ENCODE measurements at places on chromosomes 7 and 10.

GRCh38 chr10:15879058-15879457 lies 18.8 kb upstream of the MINDY3 start:
- no peak for DNase-seq

DNA sequence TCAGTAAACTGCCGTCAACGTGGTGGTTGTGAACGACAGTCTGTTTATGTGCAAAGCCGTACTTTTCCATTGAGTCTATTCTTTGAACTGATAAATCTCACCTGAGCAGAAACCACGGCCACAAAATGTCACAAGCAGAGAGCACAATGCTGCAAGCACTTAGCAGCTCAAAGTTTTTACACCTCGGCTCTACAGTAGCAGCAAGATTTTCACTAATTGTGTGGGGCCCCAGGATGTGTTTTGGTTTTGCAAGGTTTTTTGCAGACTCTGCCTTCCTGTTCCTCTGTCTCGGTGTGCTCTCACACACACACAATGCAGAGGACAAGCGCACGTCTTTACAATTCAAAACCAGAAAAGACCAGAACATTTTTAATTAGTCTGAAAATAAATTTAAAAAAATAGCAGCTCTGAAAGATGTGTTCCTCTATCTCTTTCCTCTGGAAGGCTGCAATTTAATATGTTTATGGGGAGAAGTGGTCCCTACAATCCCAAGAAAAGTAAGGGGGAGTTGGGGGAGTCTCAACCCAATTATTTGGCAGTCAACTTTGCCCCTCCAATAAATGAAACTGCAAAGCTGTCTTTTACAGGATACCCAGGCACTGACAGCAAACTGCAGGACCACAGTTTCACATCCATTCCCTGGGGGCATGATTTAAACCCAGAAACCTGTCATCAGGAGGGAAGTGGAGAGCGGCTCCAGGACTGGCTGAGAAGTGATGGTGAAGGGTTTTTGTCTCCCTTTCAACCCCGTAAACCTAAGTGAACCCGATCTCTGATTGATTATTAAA lies 73.8 kb upstream of the SFMBT2 start:
- peak; percentile 17 for DNase-seq

- no peak for DNase-seq
Measured at GRCh38 chr7:31892099-31892829, 177.9 kb downstream of the PDE1C start.

DNA sequence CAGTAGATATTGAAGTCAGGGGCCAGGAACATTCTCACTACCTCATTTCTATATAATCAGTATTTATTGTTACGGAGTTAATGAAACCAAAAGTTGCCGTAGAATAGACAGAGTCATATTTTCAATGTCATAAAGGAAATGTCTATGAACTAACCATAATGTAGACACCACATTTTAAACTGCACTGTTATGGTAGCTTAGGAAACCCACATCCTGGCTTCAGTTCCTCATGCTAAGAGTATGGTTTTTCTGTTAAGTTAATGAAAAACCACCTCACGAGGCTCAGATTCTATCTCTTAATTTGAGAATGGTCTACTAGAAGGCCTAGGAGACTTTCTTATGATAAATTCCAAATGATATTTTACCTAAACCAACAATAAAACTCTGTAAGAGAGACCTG lies 166.5 kb downstream of the TMEM26 start:
- DNase-seq: no peak

- peak; percentile 65 for DNase-seq
Measured at GRCh38 chr10:43348511-43349312, 22.7 kb upstream of the FXYD4 start.

DNA sequence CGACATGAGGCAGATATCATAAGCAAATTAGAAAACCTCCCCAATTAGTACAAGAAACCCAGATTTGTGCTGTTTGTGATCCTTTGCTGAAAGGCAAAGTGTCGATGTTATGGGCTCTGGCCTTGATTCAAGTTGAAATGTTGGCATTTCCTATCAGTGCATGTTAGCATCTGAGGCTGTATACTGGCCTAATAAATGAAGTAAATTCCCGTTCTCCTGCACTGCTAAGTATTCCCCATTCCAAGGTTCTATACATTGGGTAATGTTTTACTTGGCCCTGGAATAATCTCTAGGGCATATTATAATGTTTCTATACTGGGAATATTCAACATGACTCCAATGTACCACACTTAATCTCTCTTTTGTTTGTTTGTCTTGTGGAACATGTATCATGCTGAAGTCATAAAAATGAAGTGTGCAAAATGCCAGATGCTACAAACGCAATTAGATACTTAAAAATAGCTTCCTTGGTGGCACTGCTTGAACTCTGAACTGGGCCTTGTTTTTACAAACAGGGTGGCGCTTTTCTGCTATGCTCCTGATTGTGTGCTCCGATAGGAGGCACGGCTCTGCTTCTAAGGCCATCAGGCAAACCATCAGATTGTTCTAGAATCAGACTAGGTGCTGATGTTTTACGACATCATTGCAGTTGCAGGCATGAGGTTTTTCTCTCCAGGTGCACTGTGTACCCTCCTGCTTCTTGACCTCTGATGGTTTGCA lies 156.7 kb upstream of the TCF7L2 start:
- no peak for DNase-seq

DNA sequence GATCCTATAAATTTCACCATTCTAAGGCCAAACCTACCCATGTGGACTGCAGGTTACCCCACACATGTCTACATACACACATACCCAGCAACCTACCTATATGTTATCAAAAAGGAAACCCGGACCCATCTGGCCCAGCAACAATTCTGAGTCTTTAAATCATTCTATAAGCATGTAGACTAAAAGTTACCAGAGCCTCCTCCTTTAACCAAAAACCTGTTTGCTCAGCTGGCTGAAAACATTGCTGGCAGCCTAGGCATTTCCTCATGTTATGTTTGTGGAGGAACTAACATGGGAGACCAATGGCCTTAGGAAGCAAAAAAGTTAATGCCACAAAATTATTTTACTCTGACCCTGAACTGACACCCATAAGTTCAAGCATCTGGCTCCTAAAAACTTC lies 5.3 kb upstream of the ADCK2 start:
- no peak for DNase-seq

- no peak for DNase-seq
Measured at GRCh38 chr10:116850058-116850611, 836 bp downstream of the ENO4 start.

DNA sequence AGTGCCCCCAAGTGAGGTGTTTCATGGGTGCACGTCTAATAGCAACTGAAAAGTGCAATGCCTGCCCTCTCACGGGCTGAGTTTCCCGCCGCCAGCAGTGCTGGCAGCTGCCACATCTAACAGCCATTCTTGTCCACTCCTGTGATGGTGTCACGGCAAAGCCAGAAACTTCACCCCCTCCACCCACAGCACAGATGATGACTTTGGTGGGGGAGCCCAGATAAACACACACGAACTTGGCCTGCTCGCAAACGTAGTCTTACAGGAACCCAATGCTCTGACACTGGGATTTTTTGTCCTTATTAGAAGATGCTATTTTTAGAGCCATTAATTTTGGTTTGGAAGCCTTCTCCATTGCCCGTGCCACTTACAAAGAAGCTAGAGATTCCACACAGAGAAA lies 26.7 kb downstream of the CPXM2 start:
- no peak for DNase-seq

- no peak for DNase-seq
Measured at GRCh38 chr10:125165584-125166573, 5.5 kb upstream of the CTBP2 start.

DNA sequence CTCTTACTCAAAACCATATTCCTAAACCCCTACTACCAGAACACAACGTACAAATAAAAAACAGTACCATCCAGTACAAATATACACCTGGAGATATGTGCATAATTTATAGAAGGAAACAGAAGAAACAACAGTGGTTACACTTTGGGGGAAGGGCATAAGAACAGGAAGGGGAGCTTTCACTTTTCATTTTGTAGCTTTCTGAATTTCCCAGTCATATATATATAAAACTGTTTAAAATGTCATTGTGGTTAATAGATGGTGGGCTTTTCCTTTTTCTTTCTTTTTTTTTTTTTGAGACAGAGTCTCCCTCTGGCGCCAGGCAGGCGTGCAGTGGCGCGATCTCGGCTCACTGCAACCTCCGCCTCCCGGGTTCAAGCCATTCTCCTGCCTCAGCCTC lies 47.2 kb downstream of the MALSU1 start:
- DNase-seq: no peak

DNA sequence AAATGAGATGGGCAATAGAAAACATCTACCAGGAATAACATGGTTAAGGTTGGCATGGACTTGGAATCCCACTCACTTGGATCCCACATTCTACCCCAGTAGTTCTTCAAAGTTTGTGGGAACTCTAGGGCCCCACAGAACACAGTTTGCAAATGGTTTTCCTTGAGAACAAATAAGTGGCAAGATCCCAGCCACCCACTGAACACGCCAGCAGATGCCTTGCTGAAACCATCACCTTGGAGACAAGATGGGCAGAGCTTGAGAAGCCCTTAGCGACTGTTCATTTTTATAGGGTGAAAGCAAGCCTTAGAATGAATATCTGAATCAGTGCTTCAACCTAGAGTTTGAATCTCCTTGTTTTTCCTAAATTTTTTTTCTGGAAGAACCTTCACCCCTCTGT lies 349.1 kb downstream of the RPS24 start:
- no peak for DNase-seq

- DNase-seq: no peak
Measured at GRCh38 chr7:139855498-139856270, 26.6 kb downstream of the TBXAS1 start.

DNA sequence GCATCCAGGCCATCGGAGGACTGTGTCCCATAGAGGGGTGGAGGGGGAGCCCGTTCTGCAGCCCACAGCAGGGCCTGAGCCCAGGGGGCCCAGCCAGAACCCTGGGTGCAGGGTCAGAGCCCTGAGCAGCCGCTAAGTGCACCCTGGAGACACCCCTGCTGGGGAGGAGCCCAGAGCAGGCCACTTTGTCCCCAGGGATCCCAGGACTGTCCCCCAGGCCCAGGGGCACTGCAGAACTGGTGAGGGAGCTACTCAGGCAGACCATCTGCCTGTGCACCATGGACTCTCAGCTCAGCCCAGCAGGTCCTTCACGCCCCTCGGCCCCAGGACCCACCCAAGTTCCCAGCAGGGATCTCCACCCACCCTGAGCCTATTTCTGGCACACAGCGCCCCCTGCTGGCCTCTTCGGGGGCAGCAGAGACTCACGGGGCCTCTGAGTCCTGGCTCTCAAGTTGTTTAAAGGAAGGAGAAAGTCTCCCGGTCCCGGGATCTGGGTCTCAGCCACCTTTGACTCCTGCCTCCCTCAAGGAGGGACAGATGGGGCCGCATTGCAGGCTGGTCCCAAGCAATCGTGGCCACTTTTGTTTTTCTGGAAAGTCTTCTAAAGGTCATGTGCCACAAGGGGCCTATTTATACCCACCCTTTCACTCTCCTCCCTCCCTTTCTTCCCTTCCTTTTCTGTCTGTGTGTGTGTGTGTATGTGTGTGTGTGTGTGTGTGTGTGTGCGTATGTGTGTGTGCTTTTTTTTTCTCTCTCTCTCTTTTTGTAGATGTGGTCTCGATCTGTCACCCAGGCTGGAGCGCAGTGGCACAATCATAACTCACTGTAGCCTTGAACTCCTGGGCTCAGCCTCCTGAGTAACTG lies 90.3 kb downstream of the MYL10 start:
- peak; percentile 17 for DNase-seq

DNA sequence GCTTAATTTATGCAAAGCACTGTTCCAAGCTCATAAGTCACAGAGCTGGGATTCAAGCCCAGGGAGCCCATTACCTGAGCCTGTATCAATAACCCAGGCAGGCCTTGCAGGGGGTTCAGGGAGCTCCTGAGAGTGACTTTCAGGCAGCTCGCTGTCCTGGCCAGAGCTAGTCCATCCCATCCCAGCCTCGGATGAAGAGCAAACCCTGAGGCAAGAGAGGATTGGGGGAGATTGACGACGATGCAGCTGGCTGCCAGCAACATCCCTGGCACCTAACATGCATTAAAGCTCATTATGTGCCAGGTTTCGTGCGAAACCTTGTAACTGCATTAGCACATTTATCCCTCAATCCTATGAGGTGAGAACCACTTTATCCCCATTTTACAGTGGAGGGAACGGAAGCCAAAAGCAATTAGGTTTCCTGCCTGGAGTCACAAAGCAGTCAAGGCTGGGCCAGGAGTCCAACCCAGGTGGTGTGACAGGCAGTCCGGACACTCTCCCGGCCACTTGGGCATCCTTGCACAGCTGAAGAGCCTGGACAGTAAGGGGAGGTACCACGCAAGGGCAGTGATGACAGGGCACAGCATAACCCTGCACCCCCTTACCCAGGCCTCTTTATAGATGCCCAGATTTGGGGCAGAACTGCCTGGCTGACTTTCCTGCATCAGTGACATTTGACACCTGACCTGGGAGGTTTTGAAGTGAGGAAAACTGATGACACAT lies 129.8 kb upstream of the CHST15 start:
- DNase-seq: no peak

- DNase-seq: no peak
Measured at GRCh38 chr10:79254333-79255006, 92.8 kb upstream of the PPIF start.

- no peak for DNase-seq
Measured at GRCh38 chr7:155355176-155355575, 57.5 kb downstream of the INSIG1 start.

DNA sequence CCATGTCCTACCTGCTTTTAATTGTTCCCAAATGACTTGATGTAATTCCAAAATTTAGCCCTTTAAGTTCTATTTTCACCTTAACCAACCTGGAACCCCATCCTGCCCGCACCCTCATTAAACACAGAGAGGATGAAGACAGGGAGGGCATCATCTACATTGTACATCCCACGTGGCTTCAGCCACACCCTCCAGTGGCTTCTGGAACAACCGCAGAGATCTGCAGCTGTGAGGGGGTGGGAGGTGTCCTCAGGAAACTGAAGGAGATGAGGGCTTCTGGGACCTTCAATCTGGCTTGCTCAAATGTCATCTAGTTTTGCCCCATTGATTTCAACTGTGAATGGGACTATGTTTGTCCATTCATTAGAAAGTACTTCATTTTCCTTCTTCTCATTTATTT lies 39.0 kb downstream of the AKR1B1 start:
- DNase-seq: no peak

GRCh38 chr10:101114646-101115045 lies 16.5 kb upstream of the TLX1 start:
- DNase-seq: no peak

- no peak for DNase-seq
Measured at GRCh38 chr10:11120711-11121110, 103.0 kb downstream of the CELF2 start.

- no peak for DNase-seq
Measured at GRCh38 chr10:17802350-17802749, 6.8 kb upstream of the MRC1 start.

- DNase-seq: no peak
Measured at GRCh38 chr10:29773675-29774091, 138.9 kb upstream of the SVIL start.

DNA sequence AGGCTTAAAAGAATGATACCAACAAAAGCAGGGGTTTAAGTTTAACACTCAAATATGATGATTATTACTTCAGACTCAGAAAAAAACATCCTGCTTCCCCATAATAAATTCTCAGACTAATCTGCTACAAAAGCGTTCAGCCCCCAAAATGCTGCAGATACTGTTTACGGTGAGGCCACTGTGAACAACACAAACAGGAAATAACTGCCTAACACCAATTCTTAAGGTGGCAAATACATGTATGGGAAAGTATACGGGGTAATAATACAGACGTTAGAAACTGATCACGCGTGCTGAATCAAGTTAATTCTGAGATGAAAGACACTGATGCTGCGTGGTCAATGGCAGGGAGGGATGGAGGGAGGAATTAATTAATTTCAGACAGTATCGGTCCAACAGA lies 62.0 kb upstream of the RHEB start:
- DNase-seq: no peak

- DNase-seq: no peak
Measured at GRCh38 chr10:107970512-107970911, 806.0 kb upstream of the SORCS1 start.

Data from stimulated activated CD8-positive, alpha-beta memory T cell treated with anti-CD3 and anti-CD28 coated beads, Interleukin-12 subunit alpha, Interleukin-12 subunit beta, amount 100 ng/mL, for 4 hours (primary cell).